ENCODE measurements at places on chromosomes 2 and 18.

- no peak for DNase-seq
Measured at GRCh38 chr2:218427741-218428140, 8.8 kb downstream of the VIL1 start.

GRCh38 chr2:100279586-100280534 is 42.4 kb downstream of the LONRF2 start:
- DNase-seq: no peak

- DNase-seq: no peak
Measured at GRCh38 chr18:31185186-31185950, 22.7 kb upstream of the DSC1 start.

DNA sequence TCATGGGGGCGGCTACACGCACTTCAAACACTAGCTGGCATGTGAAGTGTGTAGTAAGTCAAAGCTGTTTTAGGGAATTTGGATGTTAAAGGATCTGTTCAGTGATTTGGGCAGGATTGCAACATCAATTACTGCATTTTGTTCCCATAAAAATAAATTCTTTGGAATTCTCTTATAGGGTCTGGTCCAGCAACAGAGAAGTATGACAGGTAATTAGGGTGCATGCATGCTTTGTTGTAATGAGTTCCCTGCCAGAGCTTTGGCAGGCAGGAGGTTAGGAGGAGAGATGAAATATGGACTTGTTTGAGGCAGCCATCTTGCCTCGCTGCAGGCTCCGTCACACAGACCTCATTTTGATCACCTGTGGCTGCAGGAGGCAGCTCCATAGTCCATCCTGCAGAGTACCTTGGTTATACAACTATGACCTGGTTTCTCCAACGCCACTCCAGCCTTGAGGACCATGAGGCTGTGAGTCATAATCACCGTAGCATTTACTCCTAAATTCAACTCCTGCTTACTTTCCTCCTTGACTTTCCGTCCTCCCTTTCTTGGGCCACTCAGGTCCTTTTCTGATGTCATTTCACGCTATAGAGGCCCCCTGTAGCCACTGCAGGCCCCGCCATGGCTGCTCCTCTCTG is 26.5 kb upstream of the EML4 start:
- DNase-seq: no peak

- no peak for DNase-seq
Measured at GRCh38 chr18:32732165-32732564, 40.7 kb downstream of the KLHL14 start.

DNA sequence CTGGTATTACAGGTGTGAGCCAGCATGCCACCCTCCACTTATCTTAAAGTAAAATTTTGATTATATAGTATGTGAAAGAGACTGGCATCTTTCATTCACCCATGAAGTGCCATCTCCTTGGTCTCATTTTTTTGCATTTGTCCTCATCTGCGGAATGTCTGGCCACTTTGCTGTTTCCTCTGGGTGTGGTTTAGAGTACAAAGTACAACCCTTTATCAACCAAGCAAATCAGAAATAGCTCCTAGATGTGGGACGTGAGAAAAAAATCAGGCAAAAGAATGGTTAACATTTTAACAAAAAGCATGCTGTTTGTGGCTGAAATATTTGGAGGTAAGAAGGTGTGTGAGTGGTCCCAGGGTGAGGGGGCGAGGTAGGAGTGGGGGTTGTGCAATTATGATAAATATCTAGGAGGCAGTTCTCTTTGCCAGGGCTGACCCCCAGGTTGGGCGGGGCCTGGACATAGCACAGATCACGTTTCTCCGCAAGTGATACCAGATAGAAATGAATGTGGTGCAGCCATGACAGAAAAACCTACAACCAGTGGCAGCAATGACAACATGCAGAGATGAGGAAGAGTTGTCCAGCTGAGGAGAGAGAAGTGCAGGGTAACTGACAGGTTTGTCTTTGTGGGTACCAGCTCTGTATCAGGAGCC is 115.8 kb upstream of the SERTAD2 start:
- DNase-seq: no peak

DNA sequence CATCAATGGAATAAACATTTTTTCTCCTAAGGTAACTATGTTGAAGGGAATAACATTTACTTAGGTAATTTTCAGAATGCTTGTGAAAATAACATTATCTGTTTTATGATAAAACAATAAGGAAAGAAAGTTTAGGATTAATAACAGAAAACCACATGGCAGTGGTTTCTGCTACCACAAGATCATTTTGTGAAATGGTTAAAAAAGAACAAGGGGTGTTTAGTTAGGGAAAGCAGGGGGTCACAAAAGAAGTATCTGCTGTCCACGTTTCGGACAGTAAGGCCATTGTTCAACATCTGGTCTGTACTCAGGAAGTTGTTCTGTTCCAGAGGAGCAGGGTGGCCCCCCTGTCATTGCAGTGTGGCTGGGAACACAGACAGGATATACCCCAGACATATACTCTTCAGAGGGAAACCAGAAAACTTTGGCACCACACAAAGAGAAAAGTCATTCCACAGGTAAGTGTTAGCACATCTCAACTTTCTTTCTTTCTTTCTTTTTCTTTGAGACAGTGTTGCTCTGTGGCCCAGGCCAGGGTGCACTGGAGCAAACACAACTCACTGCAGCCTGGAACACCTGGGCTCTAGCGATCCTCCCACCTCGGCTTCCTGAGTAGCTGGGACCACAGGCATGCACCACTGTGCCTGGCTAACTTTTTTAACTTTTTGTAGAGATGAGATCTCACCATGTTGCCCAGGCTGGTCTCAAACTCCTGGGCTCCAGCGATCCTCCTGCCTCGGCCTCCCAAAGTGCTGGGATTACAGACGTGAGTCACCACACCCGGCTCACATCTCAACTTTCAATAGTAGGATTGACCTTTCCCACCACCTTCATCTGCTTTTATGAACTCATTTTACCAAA is 14.8 kb upstream of the ARL5A start:
- no peak for DNase-seq

- DNase-seq: no peak
Measured at GRCh38 chr2:14944562-14945346, 312.2 kb downstream of the LRATD1 start.

DNA sequence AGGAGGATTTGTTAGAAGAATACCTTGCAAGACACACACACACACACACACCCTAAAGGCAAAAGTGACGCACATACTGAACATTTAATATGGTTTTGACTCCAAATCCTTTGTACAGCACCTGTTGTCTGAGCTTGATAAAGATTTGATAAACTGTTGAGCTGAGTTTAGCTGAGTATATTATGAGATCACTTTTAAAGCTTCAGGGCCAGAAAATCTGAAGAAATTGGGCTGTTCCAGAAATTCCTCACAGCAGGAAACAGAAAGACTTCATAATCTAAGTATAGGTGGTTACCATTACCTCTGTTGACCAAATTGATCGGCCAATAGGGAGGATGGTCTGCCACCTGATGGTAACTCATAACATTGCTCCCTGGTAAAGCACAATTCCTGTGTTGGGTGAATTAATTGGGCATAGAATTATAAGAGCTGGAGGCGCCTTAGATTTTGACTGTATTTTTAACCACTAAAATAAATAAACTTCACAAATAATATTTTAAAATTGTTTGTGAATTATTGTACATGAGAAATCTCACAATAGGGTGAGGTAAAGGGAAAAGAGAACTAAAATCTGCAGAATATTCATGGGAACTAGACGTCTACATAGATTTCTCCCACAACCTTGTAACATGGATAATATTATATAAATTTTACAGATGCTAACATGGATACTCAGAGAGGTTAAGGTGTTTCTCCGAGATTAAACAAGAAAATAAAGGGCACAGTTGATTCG is 21.8 kb upstream of the RPIA start:
- DNase-seq: no peak

DNA sequence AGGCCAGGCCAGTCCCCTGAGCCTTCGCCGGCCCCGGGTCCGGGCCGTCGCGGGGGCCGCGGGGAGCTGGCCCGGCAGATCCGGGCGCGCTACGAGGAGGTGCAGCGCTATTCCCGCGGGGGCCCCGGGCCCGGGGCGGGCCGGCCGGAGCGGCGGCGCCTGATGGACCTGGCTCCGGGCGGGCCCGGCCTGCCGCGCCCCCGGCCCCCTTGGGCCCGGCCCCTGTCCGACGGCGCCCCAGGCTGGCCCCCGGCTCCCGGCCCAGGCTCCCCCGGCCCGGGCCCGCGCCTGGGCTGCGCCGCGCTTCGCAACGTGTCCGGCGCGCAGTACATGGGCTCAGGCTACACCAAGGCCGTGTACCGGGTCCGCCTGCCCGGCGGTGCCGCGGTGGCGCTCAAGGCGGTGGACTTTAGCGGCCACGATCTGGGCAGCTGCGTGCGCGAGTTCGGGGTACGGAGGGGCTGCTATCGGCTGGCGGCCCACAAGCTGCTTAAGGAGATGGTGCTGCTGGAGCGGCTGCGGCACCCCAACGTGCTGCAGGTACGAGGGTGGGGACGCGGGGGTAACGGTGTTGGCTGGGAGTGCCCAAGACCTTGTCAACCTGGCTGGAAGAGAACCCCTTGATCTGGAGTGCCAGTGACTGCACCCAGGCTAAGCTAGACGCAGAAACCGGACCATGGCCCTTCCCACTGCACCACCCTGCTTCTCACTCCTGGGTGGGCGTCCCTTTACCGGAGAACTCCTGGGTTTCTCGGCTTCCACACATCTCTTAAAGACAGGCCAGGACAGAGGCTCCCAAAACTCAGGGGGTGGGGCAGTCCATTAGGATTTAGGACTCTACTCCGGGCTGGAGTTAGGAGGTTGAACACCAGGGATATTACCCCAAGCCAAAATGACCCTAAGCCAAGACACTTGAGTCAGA is 739 bp downstream of the PKDCC start:
- no peak for DNase-seq

GRCh38 chr2:185583058-185583816 is 155.4 kb upstream of the FSIP2 start:
- no peak for DNase-seq

DNA sequence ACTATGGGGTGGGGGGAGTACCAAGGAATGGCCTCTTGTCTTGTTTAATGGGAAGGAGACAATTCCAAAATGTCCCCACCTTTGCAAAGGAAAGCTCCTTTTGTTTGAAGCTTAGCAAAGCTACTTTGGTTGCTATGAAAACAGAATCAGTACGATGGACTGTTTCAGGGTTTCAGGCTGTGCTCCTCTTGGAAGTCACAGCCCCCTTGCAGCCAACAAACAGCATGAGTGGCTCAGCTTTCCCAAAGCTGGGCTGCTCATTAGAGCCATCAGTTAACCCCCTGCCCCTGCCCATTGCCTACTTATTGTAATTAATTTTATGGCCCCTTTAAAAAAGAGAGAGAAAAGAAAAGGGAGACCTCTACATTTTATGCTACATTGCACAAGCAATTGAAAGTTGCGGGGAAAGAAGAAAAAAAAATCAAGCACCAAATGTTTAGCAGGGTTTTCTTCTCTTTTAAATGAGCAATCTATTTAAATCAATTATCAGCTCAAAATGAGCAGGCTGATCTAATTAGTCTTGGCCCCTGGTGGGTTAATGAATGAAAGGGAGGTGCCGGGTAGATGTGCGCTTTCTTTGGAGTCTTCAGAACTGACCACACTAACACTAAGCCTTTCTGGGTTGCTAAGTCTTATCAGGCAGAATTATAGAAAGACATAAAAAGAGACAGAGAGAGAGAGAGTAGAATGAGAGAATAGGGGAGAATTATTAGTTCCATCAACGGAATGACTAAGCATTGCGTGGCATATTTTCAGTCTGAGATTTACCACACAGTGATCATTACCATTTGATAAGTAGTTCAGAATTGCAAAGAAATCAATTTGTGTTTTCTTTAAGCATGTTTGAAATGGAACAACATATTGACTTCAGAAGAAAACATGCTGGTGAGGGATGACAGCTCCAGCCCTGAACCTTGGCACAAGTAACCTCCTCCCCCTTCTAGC is 284.9 kb downstream of the INSIG2 start:
- DNase-seq: no peak

DNA sequence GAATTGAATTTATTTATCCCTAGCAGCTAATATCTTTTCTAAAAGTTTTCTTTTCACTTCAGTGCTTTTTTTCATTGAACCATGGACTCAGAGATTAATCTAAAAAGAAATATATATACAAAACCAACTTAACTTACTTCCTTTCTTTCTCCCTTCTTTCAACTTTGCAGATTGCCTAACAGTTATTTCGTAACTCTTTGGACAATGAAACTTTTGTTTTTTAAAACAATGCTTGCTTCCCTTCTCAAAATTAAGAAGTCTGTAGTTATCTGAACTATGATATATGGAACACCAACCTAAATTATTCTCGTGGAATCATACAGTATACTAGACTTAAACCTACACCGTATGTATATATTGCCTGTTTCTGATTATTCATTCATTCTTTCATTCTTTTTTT is 62.9 kb downstream of the MIB1 start:
- DNase-seq: no peak

DNA sequence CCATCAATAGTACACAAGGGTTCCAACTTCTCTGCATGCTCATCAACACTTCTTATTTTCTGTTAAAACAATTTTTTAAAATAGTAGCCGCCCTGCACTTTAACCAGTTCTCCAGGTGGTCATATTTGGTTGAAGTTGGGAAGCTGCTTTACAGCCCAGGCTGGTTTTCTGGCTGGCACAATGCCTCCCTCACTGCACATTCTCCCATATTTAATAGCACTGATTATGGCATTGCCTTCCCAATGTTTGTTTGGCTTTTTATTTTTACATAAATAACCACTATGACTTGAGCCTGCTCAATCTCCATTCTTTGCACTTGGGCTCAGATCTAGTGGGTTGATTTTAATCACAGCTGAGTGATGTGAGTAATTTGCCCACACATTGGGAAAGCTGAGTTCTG is 111.9 kb upstream of the MAP4K3 start:
- DNase-seq: no peak

DNA sequence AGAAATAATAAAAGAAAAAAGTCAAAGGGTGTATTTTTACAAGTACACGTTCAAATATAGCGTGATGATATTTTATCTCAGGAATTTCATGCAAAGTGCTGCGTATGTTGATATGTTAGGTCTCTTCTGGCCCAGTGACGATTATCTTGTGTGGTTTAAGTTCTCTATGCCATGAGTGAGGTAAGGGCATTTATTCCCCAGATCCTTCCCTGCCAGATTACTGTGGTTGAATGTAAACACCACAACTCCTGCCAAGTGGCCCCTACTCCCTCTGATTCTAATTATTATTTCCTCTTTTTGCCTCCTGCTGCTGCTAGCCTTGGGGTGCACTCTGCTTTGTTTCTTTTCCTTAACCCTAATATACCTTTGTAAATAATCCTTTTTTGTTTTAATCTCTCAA is 12.2 kb downstream of the SCN2A start:
- DNase-seq: no peak

DNA sequence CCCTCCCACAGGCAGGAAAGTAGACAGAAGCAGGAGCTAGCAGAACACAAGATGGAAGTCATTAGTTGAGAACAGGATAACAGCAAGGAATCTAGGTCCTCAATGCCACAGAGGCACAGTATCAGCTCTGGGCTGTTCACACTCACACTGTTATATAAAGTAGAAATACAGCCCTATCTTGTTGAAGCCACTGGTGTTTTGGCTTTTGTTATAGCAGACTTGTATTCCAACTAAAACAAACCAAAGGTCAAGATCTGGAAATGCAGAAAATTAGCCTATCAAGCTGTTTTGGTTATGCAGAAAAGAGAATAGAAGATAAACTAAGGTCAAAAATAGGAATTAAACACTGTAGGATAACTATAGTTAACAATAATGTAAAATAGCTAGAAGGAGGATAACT is 37.5 kb upstream of the L3MBTL4 start:
- DNase-seq: no peak

GRCh38 chr2:131657895-131658768 is 130.4 kb downstream of the CCDC74A start:
- no peak for DNase-seq

GRCh38 chr2:42125841-42126594 is 43.1 kb upstream of the EML4 start:
- no peak for DNase-seq

GRCh38 chr2:209424781-209425470 is 1.1 kb downstream of the MAP2 start:
- no peak for DNase-seq

Data from effector CD8-positive, alpha-beta T cell (primary cell).